Esophagus squamous epithelium (tissue), 5 donors: ENCODE measurements at places on chromosomes 7 and 10.

DNA sequence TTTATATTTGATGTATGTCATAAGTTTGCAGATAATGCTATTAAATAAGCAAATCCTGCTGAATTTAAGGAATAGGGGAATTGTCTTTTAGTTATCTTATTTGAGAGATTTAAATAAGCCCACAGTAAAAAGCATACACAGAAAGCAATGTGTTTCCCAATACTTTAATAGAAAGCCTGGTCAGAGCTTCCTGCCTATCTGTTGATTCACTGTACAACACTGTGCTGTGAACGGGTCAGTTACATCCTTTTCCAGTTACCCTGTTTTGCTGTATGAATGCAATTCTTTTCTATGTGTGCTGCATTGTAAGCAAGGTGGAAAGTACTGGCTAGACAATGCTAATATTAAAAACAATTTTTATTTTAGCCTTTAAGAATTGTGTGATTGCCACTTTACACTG, 81.2 kb downstream of the ANKRD7 start:
- DNase-seq: no peak

- no peak for DNase-seq
These were observed 8.0 kb downstream of the DPYSL4 start for GRCh38 chr10:132194726-132195125.

DNA sequence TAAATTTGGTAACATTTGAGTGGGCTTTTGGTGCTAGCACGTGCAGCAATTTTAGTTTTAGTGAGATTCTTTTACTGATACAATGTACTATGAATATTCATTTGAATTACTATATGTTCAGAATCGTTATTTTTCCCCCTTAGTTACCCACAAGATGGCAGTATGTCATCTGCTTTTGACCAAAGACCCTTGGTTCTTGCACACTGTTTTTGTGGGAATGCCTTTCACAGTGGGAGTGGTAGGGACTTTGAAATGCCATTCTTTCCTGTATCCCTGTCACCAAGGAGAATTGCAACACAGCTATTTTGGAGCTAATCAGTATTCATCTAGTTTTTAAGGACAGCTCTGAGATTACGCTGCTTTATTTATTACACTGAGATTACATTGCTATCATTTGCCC, 40.6 kb downstream of the SEC23IP start:
- DNase-seq: no peak

DNA sequence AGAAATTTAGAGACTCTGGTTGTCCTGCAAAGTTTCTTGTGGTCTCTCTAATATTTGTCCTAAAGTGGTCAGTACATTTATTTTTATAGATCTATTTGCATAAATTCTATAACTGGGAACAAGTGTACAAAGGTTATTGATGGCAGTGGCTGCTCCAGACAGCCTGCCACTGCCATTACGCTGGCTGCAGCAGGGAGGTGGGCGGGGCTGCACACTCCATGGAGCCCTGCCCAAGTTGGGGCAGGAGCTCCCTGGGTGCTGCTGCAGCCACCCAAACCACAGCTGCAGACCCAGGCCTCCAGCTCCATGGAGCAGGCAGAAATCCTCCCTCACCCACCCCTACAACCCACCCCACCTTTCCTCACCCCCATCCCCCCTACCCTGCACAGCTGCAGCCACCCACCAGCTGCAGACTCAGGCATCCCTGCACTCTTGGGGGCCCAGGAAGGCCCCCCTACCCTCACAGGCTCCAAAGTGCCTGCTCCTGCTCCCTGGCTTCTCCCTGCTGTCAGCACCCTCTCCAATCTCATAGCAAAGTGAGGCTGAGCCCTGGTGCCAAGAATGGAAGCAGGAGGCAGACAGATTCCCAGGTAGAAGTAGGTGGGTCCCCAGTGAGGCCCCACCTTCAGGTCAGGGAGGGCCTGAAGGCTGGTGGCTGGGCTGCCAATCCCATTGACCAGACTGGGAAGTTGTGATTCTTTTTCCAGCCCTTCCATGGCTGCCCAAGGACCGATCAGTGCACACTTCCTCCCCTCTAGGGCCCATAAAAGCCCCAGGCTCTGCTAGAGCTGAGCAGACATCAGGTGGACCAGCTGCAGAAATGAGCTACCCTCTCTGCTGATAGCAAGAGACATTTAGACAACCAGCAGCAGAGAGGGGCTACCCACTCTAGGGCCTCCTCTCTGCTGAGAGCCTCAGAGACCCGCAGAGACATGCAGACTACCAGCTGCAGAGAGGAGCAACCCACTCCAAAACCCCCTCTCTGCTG, 4.8 kb upstream of the CYP3A43 start:
- no peak for DNase-seq
